Adrenal gland (tissue), 19 donors: ENCODE measurements at places on chromosomes 13 and 19. TPM values are rescaled to one million over a fixed set of nuclear protein-coding genes. Genes with fewer than 3 reads are reported as not detected.

The ACTMAP gene
- polyA plus RNA-seq = 7.9 TPM

The KLK12 gene
- not detected for polyA plus RNA-seq

The EID2 gene
- 27.8 TPM for polyA plus RNA-seq

The CCL25 gene
- polyA plus RNA-seq = not detected

The C13orf42 gene
- not detected for polyA plus RNA-seq

The PSG6 gene
- not detected for polyA plus RNA-seq

The ZNF665 gene
- 7.9 TPM for polyA plus RNA-seq

The PAK4 gene
- polyA plus RNA-seq = 33.1 TPM

The ZNF234 gene
- polyA plus RNA-seq = 2.4 TPM

The NLRP5 gene
- not detected for polyA plus RNA-seq

The APOC4 gene
- not detected for polyA plus RNA-seq

The NCCRP1 gene
- 0.32 TPM for polyA plus RNA-seq

The PRR36 gene
- polyA plus RNA-seq = 4.6 TPM

The BCL3 gene
- 10.2 TPM for polyA plus RNA-seq

The OR7D2 gene
- polyA plus RNA-seq = 0.15 TPM

The FUT3 gene
- polyA plus RNA-seq = not detected

The KASH5 gene
- polyA plus RNA-seq = not detected

The MTUS2 gene
- 0.24 TPM for polyA plus RNA-seq

The LILRB2 gene
- polyA plus RNA-seq = 10.7 TPM

The BSG gene
- 2,214 TPM for polyA plus RNA-seq

The KIR3DL2 gene
- 0.03 TPM for polyA plus RNA-seq

The MYPOP gene
- 5.4 TPM for polyA plus RNA-seq

The ZNF177 gene
- 7.1 TPM for polyA plus RNA-seq

The APOE gene
- 569 TPM for polyA plus RNA-seq

The GGN gene
- polyA plus RNA-seq = not detected

The SOX21 gene
- polyA plus RNA-seq = not detected

The UGGT2 gene
- polyA plus RNA-seq = 21.1 TPM

The TUBB4A gene
- polyA plus RNA-seq = 560 TPM

The NANOS3 gene
- polyA plus RNA-seq = not detected

The ZNF442 gene
- polyA plus RNA-seq = 0.88 TPM

The IGFL3 gene
- polyA plus RNA-seq = not detected

The INSL3 gene
- not detected for polyA plus RNA-seq

The ADAMTSL5 gene
- 0.79 TPM for polyA plus RNA-seq

The GFY gene
- not detected for polyA plus RNA-seq

The PABPC3 gene
- 0.38 TPM for polyA plus RNA-seq

The LRRC63 gene
- polyA plus RNA-seq = 0.44 TPM

The PDX1 gene
- polyA plus RNA-seq = not detected

The GARIN5A gene
- 0.88 TPM for polyA plus RNA-seq

The ZNF530 gene
- polyA plus RNA-seq = 1.4 TPM

The FLT3LG gene
- 1.8 TPM for polyA plus RNA-seq

The MATK gene
- 20.7 TPM for polyA plus RNA-seq

The S1PR2 gene
- 3.5 TPM for polyA plus RNA-seq

The FPR1 gene
- polyA plus RNA-seq = 1.6 TPM

The IGSF23 gene
- not detected for polyA plus RNA-seq
